ENCODE measurements at places on chromosomes 12 and 14.
A peak's percentile ranks its signal among the peaks of the same experiment; 100 is the strongest.

DNA sequence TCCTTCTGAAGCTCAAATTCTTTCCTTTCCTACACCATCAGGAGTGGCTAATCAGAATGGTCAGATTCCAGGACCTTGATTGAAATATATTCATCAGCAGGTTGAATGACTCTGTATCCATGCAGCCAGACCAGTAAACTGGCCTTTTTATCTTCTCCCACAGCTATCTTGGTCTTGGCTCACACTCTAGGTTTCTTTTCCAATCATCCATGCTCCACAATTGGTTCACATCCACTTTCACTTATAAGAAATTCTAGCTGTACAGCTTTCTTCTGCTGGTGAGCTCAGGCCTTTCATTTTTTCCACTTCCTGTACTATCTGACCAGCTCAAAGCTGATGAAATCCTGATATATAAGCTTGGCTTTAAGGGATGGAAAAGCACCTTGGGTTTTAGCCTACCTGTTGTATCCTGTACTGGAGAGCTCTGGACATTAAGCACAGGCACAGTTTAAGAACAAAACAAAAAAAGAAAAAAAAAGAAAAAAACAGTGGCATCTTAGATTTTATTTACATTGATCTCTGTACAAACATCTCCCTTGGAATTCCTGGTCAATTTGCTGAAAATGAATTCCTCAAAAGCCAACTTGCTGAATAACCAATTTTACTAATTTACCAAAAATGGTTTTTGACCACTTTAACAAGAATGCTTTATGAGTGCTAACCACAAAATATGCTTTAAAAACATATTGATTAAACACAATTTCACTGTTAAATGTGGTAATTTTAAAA is 91.6 kb upstream of the PAWR start:
- no peak for DNase-seq

DNA sequence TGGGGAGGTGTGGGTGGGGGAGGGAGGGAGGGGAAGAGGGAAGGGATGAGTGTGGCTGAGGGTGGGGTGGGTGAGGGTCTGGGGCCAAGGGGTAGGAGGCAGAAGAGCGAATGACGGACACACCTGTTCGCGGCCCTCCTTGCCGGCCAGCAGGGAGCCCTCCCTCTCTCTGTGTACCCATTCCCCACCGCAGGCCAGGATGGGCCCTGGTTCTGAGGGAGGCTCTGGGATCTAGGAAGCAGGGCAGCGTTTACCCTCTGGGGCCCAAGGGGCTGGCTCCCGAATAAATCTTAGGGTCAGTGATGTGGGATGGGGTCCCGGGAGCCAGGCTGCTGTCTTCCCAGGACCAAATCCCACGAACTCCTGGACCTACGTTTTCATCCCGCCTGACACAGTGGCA is 46.0 kb upstream of the ESRRB start:
- DNase-seq = no peak

DNA sequence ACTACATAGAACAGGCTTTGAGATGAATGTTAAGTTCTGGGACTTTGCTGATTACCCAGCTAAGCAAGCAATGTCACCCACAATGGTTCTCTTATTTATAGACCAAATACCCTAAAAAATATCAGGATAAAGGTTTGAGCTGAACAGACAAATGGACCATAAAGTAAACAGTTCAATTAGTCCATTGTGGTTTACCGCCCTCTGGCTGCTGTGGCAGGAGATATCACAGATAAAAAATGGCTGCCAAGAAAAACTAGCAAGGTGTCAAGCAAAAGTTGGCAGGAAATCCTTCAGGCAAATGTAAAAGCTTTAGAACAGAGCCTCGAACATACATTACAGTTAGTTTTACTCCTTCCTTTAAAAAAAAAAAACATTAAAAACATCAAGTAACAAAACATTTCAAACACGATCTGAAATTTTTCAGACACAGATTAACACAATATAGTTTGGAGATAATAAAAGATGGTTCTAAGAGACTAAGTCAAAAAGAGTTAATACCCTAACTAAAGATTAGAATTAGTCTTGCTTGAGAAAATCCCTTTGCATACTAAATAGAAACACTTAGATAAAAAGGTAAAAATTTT is 41.3 kb downstream of the MED13L start:
- peak; percentile 58 for DNase-seq

GRCh38 chr14:104786091-104786586 is 9.4 kb downstream of the AKT1 start:
- no peak for DNase-seq

GRCh38 chr14:56995010-56995409 is 184.7 kb upstream of the OTX2 start:
- DNase-seq = peak; percentile 16

DNA sequence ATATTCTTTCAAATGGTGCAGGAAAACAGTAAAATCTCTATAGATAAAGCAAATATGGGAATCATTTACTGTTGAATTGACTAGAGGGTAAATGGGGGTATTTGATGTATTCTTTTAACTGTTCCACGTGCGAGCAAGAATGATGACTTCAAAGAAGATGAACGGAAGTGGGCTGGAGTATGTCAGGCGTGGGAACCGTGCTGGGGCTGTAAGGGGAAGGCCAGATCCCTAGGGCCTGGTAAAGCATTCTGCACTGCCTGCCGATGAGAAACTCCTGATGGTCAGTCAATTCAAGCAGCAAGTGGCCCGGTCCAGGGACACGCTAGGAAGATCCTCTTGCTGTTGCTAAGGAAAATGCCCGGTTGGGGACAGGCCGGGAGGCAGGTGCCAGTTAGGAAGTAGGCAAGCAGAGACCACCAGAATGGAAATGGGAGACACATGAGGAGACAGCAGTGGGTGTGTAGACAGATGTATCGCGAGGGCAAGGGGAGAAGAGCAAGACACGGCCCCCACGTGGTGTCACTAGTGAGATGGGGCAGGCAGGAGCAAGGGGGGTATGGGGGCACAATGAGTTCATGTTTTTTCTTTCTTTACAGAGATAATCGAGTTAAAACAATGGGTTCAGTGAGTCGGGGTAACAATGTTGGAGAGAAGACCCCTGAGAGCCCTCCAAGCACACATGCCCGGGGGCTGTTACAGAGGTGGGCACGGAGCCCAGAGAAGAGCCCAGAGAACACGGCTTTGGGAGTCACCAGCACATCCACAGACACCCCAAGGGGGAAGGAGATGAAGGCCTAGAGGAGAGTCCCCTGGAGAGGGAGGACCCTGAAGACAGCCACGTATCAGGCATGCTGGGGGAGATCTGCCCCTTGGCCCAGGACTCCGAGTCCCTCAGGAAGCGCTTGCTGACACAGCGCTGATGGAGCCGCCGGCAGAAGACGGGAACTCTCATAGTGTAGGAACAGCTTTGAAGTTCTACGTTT is 37.2 kb downstream of the FBXO21 start:
- no peak for DNase-seq

GRCh38 chr12:28759333-28759732 is 389.7 kb upstream of the FAR2 start:
- DNase-seq = peak; percentile 98

GRCh38 chr14:104804481-104805325 is 3.8 kb downstream of the ZBTB42 start:
- no peak for DNase-seq

DNA sequence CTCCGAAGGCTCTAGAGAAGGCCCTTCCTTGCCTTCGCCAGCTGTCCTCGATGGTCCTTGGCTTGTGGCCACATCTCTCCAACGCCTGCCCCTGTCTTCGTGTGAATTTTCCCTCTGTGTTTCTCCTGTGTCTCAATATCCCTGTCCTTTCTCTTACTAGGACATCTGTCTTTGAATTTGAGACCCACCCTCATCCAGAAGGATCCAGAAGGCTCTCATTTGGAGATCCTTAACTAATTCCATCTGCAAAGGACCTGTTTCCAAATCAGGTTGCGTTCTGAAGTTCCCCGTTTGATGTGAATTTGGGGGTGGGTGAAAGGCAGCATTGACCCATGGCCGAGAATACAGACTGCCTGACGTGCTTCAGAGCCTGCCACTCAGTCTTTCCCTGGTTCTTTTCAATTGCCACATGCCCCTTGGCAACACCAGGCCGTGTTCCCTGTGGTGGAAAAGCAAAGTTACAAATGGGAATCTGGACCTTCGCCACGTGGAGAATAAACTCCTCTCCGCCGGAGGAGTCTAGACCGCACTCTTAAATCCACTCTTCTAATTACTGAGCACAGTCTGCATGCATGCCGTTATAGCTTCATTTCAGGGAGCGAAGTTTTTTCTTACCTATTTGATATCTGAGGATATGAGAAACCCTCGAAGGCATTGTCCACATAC is 158.8 kb downstream of the TMEM132C start:
- DNase-seq = no peak

GRCh38 chr12:12807970-12808702 is 5.0 kb upstream of the DDX47 start:
- peak; percentile 23 for DNase-seq

DNA sequence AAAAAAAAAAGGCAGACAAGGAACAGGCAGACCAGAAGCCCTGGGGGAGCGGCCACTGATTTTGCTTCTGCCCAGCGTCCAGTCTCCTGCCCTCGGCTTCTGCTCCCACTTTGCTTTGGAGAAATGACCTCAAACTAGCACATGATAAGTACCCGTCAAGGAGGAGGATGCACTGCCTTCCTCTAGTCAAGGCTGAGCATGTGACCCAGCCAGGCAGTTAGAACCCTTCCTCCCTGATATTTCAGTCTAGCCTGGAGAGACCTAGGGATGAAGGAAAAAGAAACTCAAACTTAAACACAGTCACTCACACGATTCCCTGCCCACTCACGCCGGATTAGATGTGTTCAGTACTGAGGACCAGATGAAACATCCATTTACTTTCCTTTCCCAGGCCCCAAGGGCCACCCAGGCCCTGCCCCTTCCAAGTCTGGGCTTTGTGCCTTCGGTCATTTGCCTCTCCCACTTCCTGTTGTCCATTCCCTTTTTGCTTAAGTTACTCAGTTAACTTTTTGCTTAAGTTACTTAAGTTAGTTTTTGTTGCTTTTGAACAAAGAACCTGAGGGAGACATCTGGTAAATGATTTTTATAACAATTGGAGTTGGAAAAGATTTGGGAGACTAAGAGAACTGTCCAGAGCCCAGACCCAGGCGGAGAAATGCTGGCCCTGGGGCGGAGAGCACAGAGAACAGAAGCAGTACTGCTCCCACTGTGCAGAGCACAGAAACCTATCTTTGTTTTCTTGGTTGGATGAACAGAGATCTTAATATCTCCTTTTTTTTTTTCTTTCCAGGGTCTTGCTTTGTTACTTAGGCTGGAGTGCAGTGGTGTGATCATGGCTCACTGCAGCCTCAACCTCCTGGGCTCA is 23.0 kb upstream of the TTC7B start:
- no peak for DNase-seq

DNA sequence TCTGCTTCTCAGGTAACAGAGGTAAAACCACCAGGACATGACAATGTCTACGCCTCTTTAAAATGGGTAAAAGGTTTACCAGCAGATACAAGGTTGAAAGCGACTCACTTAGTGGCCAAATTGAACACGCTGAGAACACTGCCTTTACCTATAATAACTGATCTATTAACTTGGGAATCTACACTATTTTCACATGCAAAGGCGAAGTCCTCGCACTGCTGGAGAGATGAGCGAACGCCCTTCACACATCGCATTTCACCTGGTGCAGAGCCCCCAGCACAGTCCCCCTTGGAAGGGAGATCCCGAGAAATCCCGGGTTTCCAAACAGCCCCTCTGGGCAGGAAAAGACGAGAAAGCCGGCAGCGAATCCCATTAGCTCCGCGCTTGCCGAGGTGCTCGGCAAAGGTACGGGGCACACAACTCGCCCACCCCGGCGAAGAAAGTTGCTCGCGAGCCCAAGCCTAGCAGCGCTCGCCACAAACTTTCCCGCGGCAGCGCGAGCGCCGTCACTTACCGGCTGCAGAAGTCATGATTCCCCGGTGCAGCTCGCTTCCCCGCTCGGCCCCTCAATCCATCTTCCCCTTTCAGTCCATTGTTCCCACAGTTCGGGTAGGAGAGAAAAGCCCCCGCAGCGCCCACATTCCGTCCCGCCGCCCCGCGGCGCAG is 423 bp downstream of the FGD6 start:
- DNase-seq = peak; percentile 56

DNA sequence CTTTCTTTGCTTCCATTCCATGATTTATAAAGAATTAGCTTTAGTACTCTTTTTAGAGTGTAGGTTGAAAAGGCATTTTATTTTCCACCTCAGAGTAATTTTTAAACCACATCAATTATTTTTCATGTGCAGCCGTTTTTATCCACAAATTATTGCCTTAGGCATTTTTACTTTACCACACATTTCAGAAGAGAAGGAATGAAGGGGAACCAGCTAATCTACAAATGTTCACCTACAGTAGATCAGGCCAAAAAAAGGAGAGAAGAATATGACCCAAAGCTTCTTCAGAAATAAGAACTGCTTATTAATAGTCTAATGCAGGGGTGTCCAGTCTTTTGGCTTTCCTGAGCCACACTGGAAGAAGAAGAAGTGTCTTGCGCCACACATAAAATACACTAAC is 19.8 kb upstream of the NTN4 start:
- DNase-seq = peak; percentile 44

- peak; percentile 68 for DNase-seq
Measured at GRCh38 chr14:54902521-54903420, at the start of gene GCH1. Gene GCH1, minus strand, starts transcription at chr14:54902826. Its CDS starts 163 bp downstream, at chr14:54902663.

GRCh38 chr12:43812926-43813325 is 6.8 kb upstream of the TWF1 start:
- peak; percentile 92 for DNase-seq

DNA sequence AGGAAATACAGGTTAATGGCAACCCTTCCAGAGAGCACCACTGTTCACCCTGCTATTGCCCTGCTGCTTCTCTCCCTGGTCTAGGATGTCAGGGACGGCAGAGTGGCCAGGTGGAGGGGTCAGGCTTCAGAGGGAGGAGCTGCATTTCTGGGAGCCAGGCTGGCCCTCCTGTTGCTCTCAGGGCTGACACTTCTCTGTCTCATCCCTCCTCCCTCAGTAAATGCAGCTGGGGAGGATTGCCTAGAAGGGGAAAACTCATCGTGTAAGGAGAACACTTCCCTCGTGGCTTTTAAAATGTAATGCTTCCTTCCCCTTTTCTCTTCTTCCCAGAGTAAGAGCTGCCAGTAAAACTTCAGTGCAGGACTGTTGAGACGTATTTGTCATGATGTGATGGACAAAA is 20.8 kb downstream of the SUSD6 start:
- no peak for DNase-seq

DNA sequence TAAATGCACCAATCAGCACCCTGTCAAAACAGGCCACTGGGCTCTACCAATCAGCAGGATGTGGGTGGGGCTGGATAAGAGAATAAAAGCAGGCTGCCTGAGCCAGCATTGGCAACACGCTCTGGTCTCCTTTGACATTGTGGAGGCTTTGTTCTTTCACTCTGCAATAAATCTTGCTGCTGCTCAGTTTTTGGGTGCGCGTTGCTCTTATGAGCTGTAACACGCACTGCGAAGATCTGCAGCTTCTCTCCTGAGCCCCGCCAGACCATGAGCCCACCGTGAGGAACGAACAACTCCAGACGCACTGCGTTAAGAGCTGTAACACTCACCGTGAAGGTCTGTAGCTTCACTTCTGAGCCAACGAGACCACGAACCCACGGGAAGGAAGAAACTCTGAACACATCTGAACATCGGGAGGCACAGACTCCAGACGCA is 8.4 kb upstream of the PIANP start:
- no peak for DNase-seq

All from epithelial cell of esophagus (primary cell).